Natural killer cell (primary cell): ENCODE measurements at places on chromosomes 11 and 22. TPM values are rescaled to one million over a fixed set of nuclear protein-coding genes. Genes with fewer than 3 reads are reported as not detected.
A peak's percentile ranks its signal among the peaks of the same experiment; 100 is the strongest.

- DNase-seq = no peak
Observed at GRCh38 chr11:37786214-37786755, 1188.2 kb upstream of the RAG2 start.

DNA sequence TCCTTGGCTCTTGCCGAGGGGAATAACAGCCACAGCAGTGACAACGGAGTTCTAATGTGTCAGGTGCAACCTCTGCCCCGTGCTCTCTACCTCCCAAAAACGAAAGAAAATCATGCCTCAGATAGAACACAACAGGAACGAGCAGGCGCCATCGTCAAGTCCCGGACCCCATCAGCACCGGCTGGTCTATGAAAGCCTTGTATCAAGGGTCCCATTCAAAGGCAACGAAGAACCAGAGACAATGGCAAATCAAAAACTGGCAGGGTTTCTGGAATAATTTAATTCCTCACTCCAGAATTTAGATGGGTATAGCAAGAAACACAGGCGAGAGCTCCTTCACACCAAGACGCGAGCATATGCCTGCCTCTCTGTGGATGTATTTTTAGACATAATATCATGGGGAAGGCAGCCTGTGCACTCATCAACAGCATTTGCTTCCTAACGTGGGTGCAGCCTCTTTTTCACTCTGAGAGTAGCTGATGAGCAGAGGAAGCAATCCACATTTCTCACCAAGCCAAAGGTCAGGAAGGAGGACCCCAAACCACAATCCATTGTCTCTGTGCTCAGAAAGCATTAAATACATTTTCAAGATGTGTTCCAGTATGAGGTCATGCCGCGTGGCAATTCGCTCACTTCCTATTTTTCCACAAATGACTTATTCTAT lies 193.4 kb upstream of the BLID start:
- DNase-seq = no peak

- DNase-seq = no peak
Observed at GRCh38 chr11:117089685-117090084, 8.5 kb downstream of the SIK3 start.

GRCh38 chr11:119130662-119131061 lies 9.3 kb downstream of the HINFP start:
- no peak for DNase-seq

DNA sequence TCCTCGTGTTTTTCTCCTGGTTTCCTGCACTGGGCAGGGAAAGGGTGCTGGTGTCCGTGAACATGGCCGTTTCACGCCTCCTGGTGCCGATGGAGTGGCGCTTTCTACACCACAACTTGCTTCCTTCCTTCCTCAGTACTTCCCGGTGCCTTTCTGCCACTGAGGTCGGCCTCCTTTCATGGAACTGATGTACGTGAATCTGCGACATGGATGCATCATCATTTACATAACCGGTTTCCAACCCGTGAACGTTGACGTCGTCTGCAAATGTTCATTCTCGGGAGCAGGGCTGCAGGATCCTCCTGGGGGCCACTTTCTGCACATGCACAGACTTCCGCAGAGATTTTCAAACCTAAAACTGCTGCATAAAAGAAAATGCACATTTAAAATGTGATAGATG lies 474.4 kb downstream of the BRD1 start:
- DNase-seq = no peak

- DNase-seq = no peak
Observed at GRCh38 chr11:128103278-128103873, 484.0 kb downstream of the ETS1 start.

DNA sequence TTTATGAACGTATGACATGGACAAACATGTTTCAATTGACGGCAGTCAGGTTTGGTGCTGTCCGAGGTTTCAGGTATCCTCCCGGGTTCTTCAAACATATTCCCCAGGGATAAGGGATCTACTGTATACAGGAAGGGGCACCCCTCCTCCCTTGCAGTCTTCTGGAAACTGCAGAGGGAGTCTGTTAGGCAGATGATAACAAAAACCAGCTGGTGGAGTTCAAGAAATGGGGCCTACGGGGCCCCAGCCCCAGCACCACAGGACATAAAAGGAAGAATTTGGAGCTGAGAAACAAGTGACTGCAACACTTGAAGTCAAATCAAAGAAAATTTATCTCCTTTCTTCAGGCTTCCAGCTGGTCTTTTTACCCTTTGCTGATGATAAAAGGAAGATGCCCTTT lies 32.1 kb downstream of the SNU13 start:
- no peak for DNase-seq

GRCh38 chr22:19962246-19962908 lies 20.8 kb upstream of the TXNRD2 start:
- peak; percentile 65 for DNase-seq

- DNase-seq = no peak
Observed at GRCh38 chr11:65770951-65771567, 9.7 kb downstream of the AP5B1 start.

- peak; percentile 44 for DNase-seq
Observed at GRCh38 chr11:65557280-65558001, 718 bp downstream of the LTBP3 start.

- DNase-seq = no peak
Observed at GRCh38 chr11:121572571-121573059, 119.8 kb upstream of the SORL1-AS1 start.

GRCh38 chr11:96328395-96329010 lies 14.5 kb downstream of the MAML2 start:
- no peak for DNase-seq

GRCh38 chr11:3939651-3940190 lies 84.3 kb downstream of the STIM1 start:
- DNase-seq = no peak

DNA sequence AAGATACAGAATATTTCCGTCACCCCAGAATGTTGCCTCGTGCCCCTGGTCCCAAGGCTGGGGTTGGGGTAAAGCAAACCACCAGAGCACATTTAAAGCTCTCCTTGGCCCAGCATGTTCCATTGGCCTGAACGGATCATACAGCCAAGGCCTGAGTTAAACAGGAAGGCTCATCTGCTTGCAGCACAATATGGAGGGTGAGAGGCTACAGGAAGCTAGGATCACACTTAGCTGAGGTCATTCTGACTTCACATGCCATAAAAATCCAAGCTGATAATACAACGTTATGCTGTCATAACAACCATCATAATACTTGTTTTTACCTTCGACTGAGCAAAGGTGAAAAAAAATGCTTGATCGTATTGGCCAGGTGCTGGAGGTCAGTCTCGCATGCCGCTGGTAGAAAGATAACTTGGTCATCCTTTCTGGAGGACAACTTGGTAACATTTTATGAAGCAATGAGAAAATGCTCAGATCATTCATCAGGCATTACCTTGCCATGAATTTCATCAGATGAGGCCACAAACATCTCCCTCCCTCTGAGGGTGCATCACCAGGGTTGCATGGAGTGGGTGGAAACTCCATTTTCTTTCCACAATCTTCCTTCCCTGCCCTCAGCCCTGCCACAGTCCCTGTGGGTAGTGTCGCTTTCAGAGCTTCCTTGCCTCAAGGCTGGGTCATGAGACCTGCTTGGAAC lies 31.9 kb upstream of the RTL6 start:
- DNase-seq = no peak

DNA sequence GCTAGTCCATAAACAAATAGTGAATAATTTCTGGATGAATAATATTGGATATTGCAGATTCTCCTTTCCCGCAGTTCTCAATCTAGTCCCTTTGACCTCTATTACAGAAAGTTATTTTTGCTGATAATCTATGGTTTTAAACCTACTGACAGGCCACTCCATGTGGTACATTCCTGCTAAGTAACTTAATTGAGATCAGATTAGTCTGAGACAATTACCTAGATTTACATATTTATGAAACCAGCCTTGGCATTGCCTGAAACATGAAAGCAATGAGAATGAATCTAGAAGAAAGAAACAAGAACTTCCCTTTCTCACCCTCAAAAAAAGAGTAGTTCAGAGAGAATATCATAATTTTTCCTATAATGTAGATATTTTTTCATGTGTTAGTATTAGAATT lies 964.2 kb downstream of the JRKL start:
- no peak for DNase-seq

- no peak for DNase-seq
Observed at GRCh38 chr11:80146232-80146631, 705.4 kb upstream of the TENM4 start.

DNA sequence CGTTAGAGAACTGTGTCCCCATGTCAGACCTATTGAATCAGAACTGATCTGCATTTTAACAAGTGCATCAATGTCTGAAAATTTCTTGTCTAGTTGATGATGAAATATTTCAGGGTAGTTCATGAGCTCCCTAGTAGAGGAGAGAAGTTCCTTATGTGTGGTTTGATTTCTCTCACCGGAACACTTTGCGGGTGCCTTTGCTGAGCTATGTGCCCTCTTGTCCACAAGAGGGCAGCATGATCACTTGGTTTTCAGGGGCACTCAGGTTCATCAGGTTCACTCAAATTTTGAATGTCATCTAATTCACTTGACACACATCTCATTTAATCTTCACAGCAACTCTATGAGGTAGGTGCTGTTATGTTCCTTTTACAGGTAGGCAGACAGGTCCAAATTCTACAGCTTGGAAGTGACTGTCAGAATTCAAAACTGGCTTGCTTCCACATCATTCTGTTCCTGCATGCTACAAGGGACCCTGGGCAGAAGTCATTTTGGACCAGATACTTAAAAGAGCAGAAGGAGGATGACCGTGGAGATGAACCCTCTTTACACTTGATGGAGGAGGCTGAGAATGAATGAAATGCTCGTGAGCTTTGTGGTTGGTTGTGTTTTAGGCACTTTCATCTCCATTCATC lies 55.6 kb downstream of the P4HA3 start:
- peak; percentile 81 for DNase-seq

DNA sequence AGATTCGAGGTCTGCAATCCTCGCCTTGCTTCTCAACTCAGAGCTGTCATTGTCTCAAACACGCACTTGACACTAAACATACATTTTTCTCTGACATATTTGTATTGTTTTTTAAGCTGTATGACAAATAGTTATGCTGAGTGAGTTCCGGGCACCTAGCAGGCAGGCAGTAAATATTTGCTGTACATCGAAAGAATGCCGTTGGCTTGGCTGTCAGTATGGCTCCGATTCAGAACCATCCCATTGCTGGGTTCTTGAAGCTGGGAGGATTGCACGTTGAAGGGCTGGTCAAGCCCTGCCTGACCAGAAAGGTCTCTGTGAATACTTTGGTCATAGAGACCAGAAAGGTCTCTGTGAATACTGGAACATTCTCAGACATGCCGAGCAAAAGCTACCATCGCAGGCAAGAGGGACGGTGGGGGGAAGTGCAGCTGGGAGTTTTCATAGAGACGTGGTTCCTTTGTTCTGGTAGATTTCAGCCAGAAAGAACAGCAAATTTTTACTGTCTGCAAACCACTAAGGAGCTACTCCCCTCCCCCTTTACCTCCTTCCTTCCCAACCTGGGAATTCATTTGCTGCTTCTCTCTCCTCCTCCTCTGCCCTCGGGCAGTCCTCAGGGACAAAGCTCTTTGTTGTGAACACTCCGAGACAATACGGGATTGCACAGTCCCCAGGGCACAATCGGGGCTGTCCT lies 202.2 kb upstream of the SORL1-AS1 start:
- DNase-seq = no peak

DNA sequence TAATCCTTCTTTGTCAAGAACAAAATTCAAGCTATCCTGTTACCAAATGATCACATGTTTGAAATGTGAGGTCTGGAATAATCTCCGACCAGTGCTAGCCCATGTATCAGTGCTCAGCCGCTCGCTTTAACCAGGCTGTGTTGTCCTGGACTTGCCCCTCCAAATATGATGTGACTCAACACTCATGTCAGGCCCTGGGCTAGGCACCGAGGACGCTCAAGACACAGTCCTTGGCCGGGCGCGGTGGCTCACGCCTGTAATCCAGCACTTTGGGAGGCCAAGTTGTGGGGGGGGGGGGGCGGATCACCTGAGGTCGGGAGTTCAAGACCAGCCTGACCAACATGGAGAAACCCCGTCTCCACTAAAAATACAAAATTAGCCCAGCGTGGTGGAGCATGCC lies 54.1 kb upstream of the WNT7B start:
- no peak for DNase-seq

GRCh38 chr11:15194671-15195415 lies 80.1 kb downstream of the INSC start:
- DNase-seq = no peak

DNA sequence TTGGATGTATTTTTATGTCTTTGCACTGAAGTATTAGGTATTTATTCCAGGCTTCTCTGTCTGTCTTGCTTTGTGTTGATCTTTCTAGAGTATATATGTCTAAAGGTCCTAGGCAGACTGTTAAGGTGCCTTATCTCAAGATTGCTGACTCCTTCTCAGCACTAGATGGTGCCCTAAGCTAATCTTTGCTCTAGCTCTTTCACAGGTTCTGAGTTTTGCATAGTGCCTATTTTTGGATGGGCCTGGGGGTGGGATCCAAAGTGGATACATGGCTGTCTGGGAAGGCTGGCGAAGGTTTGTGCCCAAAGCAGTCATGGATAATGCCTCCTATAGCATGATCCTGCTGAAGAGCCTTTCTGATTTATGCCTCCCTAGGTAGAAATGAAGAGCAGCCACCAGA lies 154.9 kb downstream of the TRPC6 start:
- DNase-seq = no peak

DNA sequence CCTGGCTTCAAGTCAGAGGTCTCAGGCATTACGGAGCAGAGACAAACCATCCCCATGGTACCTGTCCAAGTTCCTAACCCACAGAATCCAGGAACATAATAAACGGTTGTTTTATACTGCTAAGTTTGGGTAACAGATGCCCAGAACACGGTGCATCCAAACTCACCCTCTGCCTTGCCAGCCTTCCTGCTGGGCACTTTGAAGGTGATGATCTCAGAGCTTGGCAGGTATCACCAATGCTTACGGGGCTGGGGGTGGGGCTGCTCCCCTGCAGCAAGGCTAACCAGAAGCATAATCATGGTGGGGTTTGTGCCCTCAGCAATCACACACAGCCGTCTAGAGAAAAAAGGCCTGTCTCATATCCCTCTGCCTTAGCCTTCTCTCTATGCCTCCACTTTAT lies 27.1 kb downstream of the DKK3 start:
- DNase-seq = no peak

DNA sequence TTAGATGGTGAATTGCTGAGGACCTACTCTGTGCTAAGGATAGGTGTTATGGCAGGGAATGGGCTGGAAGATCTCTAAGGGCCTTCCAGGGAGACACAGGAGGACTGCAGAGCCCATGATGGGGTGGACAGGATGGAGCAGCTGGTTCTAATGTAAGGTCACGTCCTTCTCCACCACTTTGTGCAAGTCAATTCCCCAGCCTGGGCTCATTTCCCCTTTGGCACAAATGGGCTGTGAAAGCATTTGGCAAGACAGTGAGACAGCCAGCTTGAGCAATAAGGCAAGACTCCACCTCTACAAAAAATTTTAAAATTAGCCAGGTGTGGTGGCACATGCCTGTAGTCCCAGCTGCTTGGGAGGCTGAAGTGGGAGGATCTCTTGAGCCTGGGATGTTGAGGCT lies 81.4 kb upstream of the THY1 start:
- DNase-seq = no peak

GRCh38 chr11:104649002-104649401 lies 249.3 kb downstream of the CASP12 start:
- DNase-seq = no peak

The INCENP gene
- total RNA-seq = 47.6 TPM

The TBC1D22A gene
- 53.7 TPM for total RNA-seq

The C22orf42 gene
- total RNA-seq = not detected

The PRR33 gene
- 0.14 TPM for total RNA-seq

The TCF20 gene
- total RNA-seq = 69.1 TPM

The MS4A4E gene
- total RNA-seq = 23.2 TPM

The BIRC3 gene
- 20.1 TPM for total RNA-seq

The ISX gene
- total RNA-seq = not detected

The MTNR1B gene
- total RNA-seq = not detected

The GANAB gene
- total RNA-seq = 236 TPM
